ENCODE measurements at places on chromosomes 4 and X. TPM values are rescaled to one million over a fixed set of nuclear protein-coding genes. Genes with fewer than 3 reads are reported as not detected.

UGT2A1 gene
- total RNA-seq, result not detected

RASSF6 gene
- 1.9 TPM for total RNA-seq

PLXNB3 gene
- 4.6 TPM for total RNA-seq

SPATA18 gene
- 24.7 TPM for total RNA-seq

NR3C2 gene
- 31.4 TPM for total RNA-seq

SLC10A6 gene
- total RNA-seq, result 0.97 TPM

RPL39 gene
- total RNA-seq, result 1,325 TPM

SERPINA7 gene
- total RNA-seq, result not detected

TRO gene
- 2.7 TPM for total RNA-seq
